ENCODE measurements at places on chromosomes 11 and 22.

- DNase-seq, result no peak
Measured at GRCh38 chr11:66216911-66217310, 51.5 kb upstream of the RAB1B start.

GRCh38 chr11:133118563-133119268, 413.6 kb downstream of the OPCML start:
- DNase-seq, result no peak

- peak; percentile 24 for DNase-seq
Measured at GRCh38 chr11:8988329-8989234, 15.2 kb downstream of the NRIP3 start.

DNA sequence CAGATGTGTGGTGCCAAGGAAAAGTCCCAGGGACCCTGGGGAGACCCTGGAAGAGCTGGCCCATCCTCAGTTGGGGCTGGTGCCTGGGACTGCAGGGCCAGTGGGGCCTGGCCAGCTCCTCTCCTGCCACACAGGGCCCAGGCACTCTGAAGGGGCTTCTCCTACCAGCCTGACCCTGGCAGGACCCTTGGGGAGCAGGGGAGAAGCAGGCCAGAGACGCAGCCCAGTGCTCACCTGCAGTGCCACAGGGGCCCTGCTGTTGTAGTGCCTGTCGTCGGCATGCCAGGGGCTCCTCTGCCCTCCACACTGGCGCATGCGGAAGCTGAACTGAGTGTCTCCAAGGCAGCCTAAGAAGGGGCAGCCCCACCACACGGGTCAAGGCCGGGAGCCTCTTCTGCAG, 9.1 kb downstream of the DENND6B start:
- DNase-seq, result no peak

DNA sequence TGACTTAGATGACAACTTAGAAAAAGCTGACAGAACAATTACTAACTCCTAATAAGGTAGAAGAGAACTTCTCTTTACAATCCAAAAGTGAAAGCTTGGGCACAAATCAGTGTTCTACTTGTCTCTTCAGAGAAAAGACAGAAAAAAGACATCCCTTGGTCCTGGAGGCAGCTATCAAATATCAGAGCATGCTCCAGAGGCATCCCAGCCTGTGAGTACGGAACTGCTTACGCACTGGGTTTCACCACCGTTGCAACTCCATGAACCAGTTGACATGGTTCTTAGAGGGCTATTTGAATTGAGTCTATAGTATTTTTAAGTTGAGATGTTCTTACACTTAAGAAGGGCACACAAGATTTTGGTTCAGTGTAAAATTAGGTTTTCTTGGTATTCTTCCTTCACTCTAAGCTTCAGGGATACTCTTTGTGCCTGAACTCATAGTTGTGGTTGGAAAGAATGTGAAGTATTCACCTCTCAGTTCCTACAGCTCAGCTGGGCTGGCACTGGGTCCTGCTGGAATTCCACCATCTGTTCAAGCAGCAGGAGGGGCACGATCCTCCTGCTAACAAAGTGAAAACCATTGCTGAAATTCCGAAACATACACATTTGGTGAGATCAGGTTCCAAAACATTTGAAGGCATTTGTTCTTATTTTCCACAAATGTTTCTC, 6.3 kb downstream of the AKIP1 start:
- peak; percentile 95 for DNase-seq

DNA sequence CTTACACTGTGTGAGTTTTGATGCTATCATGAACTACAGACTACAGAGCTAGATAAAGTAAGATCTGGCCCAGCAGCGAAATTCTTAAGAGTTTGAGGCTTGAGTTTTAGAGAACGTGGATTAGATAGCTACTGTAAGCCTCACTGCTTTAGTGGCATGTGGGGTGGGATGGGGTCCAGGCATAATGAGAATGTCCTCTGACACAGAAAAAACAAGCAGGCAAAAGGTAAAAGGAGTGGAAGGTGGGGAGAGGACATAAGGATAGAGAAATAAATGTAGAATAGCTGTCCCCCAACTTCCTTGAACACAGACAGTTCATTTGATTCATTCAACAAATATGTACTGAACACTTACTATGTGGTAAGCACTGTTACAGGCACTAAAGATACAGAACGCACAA, 324.5 kb upstream of the PITPNB start:
- DNase-seq, result peak; percentile 46

DNA sequence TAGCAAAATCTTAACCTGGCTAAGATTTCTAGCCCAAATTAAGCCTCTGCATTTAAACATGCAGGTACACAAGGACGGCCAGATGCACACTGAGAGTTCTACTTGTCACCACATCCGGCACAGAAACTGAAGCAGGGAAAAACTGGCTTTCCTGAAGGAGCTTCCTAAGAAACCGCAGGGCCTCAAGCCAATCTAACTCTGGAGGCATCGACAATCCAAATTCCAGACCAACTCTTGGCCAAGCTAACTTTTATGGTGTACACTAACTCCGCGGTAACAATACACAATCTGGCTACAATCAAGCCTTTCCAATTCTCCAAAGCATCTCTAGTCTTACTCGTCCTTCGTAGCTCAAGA, 1.2 kb downstream of the MSANTD2 start:
- DNase-seq, result peak; percentile 62

DNA sequence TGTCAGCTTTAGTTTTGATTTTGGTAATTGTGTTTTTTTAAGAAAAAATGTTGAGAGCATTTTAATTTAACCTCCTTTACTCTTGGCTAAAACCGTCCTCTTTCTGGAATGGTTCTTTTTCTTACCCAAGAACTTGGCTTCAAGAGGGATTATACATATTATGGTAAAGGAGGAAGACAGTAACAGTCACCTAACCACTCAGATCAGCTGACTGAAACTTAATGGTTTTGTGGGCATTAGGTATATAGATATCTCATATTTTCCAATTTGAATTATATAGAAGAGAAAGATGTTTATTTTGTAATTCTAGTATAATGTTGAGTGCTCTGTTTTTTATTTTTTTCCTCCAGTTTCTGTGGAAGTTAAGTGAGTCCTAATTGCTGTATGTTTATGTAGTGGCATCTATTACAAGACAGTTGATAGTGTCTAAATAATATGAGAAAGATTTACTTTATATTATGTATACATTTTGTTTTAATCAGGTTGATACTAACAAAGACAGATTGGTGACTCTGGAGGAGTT, 36.6 kb upstream of the NCR3LG1 start:
- no peak for DNase-seq

GRCh38 chr11:111302298-111302697, 4.0 kb downstream of the POU2AF3 start:
- no peak for DNase-seq

DNA sequence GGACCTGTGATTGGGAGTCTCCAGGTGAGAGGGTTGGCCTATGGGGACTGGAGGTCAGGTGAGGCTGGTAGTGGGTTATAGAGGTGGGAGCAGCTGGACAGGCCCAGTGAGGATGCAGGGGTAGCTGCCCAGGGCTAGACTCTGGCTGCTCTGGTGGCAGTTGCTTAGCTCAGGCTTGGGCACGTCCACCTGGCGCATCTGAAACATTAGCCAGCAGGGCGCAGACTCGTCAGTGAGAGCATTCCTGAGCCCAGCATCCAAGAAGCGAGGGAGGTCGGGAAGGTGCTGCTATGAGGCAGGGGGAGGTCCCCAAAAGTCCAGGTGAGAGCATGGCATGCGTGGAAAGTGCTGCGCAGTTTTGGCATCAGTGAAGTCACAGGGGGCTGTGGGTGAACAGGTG, 3.5 kb upstream of the GGT1 start:
- no peak for DNase-seq

- DNase-seq, result no peak
Measured at GRCh38 chr11:124728134-124728533, 11.6 kb upstream of the NRGN start.

DNA sequence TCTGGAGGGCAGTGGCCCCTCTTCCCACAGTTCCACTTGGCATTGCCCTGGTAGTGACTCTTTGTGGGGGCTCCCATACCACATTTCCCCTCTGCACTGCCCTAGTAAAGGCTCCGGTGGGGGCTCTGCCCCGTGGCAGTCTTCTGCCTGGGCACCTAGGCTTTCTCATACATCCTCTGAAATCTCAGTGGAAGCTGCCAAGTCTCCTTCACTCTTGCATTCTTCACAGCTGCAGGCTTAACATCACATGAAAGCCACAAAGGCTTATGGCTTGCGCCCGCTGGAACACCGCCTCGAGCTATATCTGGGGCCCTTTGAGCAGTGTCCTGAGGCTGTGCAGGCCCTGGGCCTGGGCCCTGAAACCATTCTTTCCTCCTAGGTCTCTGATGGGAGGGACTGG, 25.3 kb downstream of the PLEKHB1 start:
- peak; percentile 5 for DNase-seq

DNA sequence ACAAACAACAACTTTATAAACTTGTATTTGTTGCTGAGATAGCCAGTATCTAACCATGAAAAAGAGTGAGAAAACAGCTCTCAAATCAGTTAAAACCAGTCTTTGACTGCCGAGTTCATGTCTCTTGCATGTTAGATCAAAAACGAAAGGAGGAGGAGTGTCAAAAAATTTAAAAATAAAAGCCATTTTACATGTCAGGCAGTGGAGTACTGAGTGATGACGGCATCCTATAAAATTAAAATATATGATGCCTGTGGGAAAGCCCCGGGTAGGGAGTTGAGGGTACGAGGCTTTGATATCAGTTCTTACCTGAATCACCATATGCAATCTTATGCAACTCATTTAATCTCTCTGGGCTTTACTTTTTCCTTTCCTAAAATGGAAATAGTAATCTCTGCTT, 117.3 kb downstream of the ETS1 start:
- no peak for DNase-seq

DNA sequence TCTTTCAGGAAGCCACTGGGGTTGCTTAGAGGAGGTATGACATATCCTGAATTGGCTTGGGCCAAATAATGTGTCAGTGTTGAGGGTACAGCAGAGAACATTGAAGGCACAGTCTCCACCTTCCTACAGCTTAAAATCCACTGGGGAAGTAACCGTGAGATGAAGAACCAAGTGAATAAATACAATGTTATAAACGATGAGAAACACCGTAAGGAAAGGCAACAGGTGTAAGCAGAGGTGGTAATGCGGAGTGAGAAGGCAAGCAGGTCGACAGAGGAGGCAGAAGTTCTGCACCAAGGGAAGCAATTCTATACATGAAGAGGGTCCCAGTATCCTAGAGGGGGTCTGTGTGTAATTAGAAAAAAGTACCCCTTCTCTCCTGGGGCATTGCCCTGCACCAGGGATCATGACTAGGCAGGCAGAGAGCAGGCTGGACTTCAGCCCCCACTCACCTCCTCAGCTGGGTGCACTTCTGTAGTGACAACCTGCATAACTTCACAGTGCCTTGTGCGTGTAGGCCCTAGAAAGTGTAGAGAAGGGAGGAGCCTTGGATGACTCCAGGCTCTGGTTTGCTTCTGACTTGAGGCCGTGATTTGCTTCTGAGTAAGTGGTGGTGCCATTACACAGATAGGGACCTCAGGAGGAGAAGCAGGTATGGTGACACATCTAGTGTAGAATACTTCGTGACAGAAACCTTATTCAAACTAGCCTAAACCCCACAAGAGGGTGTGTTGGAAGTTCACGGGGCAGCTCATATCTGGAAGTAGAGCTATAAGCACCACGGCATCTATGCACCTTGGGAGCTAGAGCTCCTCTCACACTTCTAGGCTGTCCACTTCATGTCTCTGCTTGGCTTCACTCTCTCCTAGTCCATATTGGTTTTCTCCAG, 4.9 kb downstream of the MYOD1 start:
- no peak for DNase-seq

- DNase-seq, result no peak
Measured at GRCh38 chr22:23549198-23549595, 30.9 kb downstream of the IGLL1 start.

- no peak for DNase-seq
Measured at GRCh38 chr11:7670641-7671040, 2.7 kb downstream of the CYB5R2 start.

DNA sequence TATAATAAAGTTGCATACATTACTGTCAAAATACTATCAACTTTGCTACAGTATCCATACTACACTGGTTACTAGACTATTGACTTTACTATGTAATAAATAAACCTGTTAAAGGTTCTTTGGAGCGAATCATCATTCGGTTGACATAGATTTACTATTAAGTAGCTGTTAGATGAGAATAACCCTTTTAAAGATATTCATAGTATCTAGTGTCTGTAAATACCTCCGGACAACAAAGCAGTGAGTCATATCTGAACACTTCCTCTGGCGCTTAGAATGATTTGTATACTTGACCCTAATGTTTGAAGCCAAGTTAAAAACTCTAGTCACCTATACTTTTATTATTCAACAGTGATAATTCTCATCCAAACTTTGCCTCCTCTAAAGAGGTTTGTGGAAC, 84.7 kb downstream of the MSANTD4 start:
- DNase-seq, result peak; percentile 72

Data from astrocyte of the spinal cord (primary cell).